ENCODE measurements at places on chromosomes 5 and 9.
A peak's percentile ranks its signal among the peaks of the same experiment; 100 is the strongest.

- no peak for DNase-seq
Observed at GRCh38 chr9:123954518-123955280, 24.8 kb upstream of the DENND1A start.

DNA sequence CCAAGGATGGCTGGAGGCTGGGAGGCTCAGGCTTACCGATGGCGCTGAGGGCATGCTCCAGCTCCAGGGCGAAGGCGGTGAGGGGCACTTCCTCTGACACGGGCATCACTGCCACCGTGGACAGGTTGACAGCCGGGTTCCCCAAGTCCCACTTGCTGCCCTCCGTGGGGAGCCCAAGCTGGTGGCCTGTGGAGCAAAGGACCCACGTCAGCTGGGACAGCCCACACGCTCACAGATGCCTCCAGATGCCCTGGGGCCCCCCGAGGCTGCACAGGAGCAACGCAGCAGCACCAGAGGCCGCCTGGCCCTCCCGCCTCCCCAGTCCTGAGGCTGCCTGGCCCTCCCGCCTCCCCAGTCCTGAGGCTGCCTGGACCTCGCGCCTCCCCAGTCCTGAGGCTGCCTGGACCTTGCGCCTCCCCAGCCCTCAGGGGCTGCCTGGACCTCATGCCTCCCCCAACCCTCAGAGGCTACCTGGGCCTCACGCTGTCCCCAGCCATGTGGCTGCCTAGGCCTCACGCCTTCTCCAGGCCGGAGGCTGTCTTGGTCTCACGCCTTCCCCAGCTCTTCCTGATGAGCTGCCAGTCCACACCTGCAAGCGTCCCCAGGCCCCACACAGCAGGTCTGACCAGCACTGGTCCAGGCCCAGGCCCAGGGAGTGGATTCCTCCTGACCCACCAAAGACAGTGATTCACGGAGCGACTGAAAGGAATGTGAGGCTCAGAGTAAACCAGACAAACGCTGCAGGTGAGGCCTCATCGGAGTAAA, 25.6 kb upstream of the NSMF start:
- no peak for DNase-seq

GRCh38 chr5:61081741-61082140, 80.5 kb downstream of the SMIM15 start:
- DNase-seq: no peak

DNA sequence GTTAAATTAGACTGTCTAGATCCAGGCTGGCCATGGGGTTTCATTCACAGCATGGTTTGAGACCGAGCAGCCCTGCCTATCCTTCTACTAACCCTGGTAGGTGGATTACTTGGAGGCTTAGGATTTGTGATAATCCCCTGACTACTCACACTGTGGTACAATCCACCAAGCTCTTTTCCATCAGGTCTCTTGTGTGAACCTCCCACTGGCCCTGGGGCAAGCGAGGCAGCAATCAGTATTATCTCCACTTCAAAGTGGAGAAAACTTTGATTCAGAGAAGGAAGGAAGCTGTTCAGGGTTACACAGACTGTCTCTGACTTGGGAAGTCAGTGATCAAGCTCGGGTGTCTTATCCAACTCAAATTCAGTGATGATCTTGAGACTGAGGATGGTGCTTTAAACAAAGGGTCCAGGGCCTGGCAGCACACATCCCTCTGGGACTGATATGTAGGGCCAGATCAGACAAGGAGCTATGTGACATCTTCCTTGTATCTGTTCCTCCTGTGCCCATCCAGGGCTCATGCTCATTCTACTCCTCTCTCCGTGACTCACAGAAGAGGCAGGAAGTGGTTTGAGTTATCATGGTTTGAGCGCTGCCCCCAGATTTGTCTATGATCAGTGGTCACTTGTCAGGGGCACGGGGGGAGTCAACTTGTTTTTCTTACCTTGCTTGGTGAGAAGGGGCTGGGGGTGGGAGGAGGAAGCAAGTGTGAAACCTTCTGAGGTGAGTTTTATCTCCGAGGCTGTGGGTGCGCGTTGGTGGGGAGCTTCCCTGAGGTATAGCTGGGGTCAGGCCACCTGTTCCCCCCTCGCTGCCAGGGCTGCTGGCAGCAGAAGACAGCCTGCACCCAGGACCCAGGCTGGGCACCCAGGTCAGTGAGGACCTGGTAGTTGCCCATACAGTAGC, 48.6 kb downstream of the RGS3 start:
- DNase-seq: no peak

- DNase-seq: no peak
Observed at GRCh38 chr5:87411586-87411972, 1.2 kb downstream of the CCNH start.

DNA sequence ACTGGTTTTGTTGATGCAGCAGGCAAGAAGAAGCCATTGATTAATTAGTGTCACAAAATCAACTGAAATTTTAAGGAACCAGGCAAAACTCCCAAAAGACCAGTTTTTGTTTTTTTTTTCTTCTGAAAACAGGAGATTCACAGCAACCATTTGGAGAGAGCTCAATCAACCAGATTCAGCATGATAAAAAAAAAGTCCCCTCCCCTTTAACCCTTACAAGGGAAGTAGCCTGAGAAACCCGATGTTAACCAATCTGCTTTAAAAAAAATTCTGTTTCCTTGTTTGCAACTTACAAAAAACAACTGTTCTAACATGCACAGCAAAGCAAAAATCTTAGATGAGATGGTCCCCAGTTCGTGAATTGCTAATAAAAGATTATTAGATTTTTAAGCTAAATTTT, 59.7 kb downstream of the HMHB1 start:
- no peak for DNase-seq

DNA sequence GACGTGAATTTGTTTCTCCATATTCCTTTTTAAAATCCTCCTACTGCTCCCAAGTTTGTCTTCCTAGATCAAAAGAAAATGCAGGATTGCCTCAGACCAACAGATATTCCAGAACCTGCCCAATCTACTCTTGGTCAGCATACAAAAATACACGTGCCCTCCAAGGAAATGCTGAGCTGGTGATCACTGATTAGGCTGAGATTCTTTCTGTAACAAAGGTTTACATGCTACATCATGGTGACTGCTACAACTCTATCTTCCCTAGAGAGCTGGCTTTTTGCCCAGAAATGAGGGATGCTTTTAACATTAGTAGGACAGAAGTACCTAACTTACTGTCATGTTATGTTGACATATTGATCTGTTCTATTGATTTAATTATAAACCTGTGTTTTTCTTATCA, 35.5 kb downstream of the OR2Y1 start:
- no peak for DNase-seq

DNA sequence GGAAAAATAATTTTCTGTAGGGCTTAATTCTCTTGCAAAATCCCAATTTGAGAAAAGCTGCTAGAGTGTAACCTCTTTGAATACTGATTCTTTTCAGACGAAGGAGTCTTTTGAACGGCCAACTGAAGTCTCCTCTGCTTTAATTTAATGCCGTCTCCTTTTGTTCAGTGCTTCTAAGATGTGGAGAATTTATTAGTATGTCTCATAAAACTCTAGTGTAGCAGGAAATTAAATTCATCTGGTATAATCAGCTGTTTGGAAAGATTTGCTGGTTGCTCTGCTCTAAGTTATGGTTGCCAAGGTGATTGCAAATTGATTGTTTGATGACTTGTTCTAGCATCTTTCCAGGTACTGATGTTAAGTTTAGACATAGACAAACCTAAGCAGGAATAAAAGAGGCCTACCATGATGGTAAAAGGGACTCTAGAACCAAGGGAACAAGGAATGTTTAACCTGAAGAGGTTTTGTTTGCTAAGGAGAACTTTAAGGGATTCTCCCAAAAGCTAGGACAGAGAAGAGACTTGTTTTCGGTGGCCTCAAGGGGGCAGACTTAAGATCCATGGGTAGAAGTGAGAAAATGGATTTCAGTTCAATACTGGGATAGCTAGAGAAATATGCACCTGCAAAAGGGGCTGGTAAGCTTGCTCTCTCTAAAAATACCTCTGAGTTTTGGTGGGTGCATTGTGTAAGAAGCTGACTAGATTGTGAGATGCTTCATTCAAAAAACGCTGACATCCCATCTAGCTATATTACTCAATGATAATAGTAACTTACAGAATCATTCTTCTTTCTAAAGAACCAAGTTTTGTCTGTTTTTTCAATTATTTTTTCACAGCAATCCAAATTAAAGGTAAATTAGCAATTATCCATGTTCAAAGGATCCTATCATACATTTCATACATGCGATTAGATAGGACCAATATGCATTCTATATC, 5.7 kb upstream of the ADRB2 start:
- no peak for DNase-seq

- peak; percentile 83 for DNase-seq
Observed at GRCh38 chr5:59317023-59317773, 576.3 kb downstream of the PDE4D start.

DNA sequence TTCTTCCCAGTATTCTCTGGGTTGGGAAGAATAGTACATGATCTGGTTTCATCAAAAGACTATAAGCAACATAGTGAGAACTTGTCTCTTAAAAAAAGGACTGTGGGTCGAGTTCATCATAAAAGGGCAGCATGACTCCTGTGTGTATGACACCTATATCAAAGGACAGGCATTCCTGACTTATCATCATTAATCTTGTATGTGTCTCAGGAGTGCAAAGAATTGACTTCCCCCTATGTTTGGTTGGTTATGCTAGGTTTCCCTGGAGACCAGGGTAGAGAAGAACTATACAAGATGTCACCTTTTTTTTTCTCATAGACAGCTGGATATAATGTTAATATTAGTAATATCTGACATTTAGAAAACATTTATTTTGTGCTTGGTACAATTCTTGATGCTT, 173.1 kb upstream of the ANKRD55 start:
- no peak for DNase-seq

DNA sequence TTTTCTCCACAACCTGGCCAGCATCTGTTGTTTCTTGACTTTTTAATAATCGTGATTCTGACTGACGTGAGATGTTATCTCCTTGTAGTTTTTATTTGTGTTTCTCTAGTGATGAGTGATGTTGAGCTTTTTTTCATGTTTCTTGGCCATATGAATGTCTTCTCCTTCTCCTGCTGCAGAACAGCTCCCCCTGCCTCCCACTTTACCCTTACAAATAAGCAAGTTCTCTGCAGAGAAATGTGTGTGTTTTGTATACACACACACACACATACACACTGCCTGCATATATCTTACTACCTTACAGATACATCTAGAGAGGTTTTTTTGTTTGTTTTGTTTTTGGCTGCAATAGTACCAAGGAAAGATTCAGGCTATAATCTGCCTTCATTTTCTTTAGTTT, 88.7 kb upstream of the PHF24 start:
- DNase-seq: no peak

- DNase-seq: no peak
Observed at GRCh38 chr5:179295778-179296149, 49.5 kb downstream of the ADAMTS2 start.

GRCh38 chr5:180084638-180085561, 13.3 kb upstream of the RNF130 start:
- DNase-seq: peak; percentile 52

DNA sequence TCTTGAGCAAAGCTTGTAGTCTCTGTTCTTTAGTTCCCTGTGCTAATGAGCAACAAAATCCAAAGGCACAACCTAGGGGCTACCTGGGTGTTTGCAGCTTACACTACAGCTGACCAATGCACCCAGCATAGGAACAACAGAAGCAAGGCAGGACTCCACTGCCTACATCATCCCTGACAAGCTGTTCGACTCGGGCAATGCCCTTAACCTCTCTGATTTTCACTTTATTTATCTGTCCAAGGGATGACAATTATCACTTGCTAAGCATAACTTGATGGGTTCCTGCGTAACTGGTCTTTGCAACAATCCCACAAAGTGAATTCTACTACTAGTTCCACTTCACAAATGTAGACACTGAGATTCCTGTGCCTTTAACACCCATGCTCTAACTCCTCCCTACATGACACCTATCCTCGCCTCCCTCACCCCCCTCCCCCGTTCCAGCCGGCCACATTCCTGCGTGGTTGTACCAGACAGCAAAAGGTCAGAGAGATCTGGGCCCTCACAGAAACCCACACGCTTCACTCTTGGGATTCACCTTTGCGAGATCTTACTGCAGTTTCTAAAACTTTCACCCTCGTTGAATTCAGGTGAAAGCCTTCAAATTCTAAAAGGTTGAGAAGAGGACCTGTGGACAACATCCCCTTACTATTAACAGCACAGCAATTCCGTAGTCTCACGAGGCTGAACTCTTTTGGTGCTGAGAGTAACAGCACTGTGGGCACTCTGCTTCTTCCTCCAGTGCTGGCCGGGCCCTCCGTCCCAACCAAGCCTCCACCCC, 995 bp downstream of the IPPK start:
- no peak for DNase-seq

DNA sequence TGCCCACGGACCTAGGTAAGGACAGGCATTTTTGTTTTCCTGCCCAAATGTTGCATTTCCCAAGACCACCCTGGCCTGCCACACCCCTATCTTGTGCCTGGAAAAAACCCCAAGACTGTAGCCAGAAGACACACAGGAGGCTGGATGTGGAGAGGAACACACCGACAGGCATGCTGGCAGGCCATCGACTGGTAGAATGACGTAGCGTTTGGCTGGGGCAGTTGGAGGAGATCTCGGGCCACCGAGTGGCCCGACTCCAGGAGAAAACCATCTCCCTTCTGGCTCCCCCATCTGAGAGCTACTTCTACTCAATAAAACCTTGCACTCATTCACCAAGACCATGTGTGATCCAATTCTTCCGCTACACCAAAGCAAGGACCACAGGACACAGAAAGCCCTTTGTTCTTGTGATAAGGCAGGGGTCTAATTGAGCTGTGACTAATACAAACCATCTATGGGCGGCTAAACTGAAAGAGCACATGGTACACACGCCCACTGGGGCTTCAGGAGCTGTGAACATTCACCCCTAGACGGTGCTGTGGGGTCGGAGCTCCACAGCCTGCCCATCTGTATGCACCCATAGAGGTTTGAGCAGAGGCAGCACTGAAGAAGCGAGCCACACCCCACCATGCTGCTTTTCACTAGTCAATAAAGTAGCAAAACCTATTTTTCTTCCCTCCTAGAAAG, 38.9 kb upstream of the N4BP3 start:
- no peak for DNase-seq

DNA sequence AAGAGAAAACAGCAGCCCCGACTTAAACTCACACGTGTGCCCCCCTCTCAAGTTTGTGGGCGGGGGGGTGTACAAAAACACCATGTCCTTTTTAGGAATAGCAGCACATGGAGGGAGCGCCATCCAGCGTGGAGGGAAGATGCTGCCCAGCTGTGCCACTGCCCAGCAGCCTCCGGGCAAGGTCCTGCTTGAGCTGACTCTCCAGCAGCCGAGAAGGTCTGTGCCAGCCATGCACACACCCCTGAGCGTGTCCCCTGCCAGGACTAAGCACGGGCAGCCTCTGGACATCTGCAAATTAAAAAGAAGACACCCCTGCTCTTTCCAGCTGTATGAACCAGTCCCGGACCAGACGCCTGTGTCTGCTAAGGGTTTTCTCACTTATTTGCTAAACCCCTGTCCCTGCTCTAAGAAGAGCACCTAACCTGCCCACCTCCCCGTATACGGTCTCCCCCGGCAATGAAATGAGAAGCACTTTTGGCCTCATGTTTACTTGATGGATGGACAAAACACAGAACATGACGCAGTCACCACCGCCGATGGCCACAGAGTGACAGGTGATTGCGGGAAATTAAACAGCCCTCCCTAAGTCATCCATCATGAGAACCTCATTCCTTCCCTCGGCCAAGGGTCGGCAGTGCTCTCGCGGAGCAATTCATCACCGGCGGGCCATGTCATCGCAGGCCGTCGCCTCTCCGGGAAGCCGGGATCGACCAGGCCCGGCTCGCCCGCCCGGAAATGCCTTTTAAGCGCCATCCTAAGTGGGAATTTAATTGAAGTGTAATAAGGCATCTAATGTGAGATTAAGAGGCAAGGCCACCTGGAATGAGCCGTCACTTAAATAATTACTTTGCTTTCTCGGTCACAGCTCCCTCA, 96.9 kb downstream of the OLFM1 start:
- DNase-seq: no peak

- no peak for DNase-seq
Observed at GRCh38 chr5:16546732-16547131, 70.1 kb downstream of the RETREG1 start.
